HepG2 (cell line): ENCODE measurements at places on chromosomes 4 and X.

- no peak for DNase-seq
Observed at GRCh38 chr4:111596491-111596890, 548.8 kb upstream of the FAM241A start.

DNA sequence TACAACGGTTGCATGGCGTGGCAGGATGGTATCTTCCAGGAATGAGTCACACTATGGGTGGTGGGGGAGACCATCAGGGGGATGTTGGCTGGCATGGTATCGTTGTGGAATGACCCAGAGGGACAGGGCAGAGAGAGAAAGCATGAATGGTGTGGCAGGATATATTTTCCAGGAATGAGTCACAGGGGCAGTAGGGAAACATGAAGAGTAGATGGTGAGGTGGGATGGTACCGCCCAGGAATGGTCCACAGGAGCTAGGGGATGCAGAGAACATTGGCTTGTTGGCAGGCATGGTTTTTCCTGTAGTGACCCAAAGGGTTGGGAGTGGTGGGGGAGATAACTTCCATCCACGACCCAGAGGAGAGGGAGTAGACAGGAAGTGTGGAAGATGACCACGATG lies 62.4 kb downstream of the MAOA start:
- no peak for DNase-seq

DNA sequence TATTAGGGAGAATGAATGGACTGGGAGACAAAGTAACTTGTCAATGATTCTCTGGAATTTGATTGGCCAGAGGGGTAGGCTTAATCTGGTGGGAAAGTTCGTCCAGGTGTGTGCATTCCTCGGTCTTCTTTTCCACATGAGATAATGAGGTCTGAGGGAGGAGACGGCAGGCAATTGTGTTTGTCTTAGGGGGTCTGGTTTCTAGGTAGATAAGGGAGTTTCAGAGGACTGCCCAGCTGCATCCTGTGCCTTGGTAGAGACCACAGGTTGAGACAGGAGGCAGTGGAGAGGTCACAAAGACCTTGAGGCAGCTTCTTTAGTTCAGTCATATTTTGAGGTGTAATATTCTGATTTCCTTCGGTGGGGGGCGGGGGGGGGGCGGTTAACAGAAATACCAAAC lies 4.3 kb downstream of the MGST2 start:
- no peak for DNase-seq

- no peak for DNase-seq
Observed at GRCh38 chr4:161121451-161121850, 1042.3 kb downstream of the FSTL5 start.

DNA sequence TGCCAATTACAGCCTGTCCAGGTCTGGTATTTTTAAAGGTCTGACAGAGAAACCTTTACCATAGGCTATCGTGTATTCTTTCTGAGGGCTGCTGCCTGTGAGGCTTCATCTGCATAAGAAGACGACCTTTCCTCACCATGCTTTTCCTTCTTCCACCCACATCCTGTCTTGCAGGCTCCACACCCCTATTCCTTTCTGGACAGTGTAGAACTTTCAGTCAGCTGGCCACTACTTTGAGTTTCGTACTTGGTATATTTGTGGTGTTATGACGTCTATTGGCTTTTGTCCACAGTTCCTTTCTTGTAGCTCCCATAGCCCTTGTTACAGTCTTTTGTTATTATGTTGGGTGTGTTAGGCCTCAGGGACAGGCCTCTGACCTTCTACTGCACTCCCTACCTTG lies 311.4 kb downstream of the RAPGEF2 start:
- DNase-seq, result no peak

GRCh38 chrX:20672476-20672875 lies 405.8 kb upstream of the RPS6KA3 start:
- no peak for DNase-seq

DNA sequence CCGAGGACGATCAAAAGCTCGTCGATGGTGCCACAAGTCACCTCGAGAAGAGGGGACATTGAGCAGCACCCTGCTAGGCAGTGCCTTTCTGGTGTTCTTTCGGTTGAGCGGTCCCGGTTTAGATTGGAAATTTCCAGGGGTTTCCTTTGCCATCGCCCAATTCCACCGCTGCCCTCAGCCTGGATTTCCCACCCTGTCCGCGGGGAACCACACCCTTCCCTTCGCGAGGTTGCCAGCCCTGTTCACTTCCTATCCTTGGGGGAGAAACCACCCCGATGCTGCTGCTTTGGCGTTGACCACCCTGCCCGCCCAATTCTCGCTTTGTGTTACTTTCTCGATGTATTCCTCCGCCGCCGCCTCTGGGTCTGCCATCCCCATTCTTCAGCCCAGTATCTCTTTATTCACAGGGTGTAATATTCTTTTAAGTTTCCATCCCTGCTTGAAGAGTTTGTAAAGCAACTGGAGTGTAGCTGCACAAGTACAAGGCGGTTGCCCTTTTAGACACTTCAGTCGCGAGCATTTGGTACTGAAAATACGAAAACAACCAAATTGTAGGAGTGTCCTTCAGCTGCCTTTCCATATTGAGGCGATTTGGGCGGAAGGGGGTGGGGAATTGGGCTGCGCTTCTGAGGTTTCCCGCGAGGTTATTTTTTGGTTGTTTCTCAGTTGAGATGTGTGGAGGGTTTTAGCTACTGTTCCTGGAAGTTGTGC lies 1.1 kb downstream of the OGT start:
- peak; percentile 7 for DNase-seq

DNA sequence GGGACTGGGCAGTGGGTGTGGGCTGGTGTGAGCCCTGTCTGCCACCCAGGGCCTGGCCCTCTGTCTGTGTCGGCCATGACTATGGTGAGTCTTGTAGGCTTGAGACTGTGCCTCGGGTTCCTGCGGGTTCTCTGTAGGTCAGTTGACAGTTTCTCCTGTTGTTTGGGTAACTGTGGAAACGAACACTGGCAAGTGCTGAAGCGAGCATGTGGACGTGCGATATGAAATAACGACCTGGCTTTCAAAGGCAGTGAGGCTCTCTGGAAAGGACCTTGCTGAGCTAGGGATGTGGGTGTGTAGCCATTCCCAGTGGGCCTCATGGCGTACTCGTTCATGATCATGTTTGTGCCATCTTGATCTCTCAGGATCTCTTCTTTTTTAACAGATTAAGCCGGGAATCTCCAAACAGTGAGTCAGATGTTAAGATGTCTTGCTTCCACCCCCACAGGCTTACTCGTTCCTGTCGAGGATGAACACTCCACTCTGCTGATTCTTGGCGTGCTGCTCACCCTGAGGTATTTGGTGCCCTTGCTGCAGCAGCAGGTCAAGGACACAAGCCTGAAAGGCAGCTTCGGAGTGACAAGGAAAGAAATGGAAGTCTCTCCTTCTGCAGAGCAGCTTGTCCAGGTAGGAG lies 41.3 kb downstream of the HTT start:
- DNase-seq, result no peak

DNA sequence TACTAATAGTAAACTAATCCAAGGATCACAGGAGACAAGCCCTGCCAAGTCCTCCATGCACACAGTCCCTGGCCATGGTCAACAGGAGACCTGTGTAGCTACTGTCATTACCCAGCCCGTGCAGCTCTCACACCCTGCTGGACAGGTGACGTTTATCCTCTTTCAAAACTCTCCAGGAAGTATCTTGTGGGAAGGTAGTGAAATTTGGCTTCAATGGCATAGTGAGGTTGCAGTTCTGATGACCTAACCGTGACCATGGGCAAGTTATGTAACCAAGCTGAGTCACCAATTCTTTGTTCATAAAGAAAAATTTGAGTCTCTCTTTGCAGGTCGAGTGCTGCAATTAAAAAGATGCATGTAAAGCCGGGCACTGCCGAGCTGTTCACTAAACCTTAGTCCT lies 11.3 kb upstream of the SLC2A9 start:
- DNase-seq, result peak; percentile 73

- DNase-seq, result no peak
Observed at GRCh38 chr4:85028910-85029309, 62.4 kb upstream of the WDFY3 start.

DNA sequence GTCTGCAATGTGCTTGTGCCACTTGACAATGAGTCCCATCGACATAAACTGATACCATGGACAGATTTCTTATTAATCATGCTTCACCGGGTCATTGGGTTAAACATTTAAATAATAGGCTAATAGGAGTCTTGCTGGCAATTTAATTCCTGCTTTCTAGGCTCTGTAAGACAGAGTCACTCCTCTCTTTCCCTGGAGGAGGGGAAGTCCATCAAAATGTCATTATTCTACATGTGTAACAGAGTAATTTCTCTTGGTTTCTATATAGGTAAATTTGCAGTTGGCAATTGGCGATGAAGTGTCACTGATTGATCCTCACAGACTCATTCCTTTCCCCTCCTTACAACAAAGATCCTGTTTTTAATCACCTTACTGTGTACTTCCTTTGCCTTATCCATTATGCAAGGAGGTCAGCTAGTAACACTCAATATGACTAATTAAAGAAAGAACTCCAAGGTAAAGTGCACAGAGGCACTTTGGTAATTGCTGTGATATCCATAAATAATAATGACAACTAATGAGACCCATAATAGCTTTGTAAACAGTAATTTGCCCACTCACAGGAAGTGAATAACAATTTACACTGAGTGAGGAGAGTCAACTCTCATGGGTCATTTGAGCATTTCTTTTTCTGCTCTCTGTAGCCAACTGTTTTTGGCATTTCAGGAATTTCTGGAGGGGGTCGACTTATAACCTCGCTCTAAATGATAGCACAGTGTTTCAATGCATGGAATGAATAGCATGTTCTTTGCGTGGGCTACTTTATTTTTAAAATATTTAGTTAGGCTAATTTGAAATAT lies 184.0 kb downstream of the UGT8 start:
- no peak for DNase-seq

DNA sequence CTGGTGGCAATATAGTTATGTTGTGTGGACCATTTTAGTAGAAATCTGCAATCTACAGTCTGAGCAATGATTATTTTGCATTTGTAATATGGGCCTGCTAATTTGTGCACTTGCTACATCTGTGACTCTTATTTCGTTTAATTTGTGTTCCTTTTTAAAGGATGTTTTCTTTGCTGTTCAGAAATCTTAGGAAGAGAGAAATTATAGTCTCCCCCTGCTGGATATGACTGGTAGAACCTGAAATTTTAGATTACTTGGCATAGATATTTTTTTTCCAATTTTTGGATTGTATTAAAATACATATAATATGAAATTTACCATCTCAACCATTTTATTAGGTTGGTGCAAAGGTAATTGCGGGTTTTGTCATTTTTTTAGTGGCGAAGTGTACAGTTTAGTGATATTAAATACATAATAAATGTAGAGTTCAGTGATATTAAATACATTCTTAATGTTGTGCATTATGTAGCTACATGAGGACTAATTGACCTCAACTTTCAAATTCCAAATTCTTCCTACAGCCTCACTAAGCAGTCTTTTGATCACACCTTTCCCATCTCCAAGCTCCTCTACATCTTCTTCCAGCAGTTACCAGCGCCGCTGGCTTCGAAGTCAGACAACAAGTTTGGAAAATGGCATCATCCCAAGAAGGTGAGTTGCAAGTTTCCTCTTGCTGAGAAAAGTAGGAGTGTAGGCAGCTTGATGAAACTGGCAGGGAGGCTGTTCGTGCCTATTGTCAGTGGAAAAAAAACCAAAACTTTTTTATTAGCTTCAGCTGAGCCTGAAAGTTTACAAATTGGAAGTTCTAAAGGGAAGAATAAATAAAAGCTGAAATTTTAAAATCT lies 82.2 kb downstream of the FNIP2 start:
- DNase-seq, result no peak

DNA sequence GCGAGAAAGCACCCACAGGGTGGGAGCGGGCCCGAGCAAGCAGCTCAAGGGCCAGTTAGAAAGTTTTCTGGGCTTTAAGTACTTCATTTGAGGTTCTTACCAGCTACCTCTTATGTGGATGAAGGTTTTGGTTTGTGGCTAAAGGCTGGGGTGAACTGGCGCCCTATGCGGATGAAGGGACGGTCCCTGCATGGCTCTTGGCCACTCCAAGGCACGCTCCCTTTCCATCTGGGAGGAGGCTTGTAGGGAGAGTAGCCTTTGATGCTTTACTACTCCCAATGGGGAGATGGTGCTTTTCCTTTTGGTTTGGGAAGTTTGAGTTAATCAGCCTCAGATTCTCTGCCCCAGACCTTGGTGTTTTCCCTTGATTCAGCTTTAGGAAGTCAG lies 17.7 kb downstream of the MRFAP1 start:
- DNase-seq, result no peak

DNA sequence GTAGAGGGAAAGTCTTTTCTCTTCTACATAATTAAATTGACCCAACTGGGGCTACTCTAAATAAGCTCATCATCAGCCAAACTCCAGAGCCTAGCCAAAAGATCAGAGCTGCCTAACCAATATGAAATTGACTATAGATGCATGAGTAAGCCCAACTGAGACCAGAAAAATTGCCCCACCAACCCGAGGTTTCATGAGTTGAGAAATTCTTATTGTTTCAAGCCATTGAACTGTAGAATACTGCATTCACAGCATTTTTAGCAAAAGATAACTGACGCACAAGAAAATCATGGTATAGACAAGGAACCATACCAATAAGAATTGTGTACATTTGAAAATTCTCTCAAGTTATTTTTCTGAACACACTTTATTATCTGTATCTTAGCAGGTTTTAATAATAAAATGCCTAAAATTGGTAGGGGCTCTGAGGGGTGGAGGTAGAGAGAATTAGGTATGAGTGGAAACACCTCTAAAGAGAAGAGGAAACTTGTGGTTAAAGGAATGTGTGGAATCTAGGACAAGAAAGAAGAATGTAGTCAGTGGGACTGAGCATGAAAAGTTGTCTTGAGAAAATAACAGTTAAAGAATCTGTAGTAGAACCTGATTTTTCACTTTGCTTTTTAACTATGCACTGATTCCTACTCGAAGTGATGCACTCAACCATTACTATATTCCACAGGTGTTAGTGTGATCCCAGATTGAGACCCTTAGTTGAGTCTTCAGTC lies 200.9 kb upstream of the PPP1R2C start:
- DNase-seq, result no peak

GRCh38 chr4:114673306-114673705 lies 74.7 kb downstream of the UGT8 start:
- DNase-seq, result no peak

DNA sequence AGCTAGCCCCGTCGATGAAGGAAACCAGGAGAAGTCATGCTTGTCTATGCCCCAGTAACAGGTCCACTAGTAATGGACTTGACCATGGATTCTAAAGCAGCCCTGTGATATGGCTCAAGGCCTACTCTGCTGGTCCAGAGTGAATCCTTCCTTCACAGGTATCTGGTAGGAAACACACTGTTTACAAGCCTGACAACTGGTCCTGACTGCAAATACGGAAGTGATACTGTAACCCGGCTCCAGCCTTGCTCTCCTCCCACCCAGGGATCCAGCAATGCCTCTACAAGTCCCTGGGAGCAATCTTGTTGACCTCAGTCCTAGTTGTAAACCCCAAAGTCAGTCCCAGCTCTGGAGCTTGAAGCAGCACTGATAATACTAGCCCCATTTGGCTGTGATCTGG lies 239.2 kb upstream of the GRID2 start:
- no peak for DNase-seq

GRCh38 chr4:43356786-43357185 lies 464.3 kb downstream of the GRXCR1 start:
- DNase-seq, result peak; percentile 88
